ENCODE measurements at places on chromosomes 6 and 20.

- no peak for DNase-seq
Measured at GRCh38 chr6:30813631-30814145, 69.3 kb upstream of the IER3 start.

DNA sequence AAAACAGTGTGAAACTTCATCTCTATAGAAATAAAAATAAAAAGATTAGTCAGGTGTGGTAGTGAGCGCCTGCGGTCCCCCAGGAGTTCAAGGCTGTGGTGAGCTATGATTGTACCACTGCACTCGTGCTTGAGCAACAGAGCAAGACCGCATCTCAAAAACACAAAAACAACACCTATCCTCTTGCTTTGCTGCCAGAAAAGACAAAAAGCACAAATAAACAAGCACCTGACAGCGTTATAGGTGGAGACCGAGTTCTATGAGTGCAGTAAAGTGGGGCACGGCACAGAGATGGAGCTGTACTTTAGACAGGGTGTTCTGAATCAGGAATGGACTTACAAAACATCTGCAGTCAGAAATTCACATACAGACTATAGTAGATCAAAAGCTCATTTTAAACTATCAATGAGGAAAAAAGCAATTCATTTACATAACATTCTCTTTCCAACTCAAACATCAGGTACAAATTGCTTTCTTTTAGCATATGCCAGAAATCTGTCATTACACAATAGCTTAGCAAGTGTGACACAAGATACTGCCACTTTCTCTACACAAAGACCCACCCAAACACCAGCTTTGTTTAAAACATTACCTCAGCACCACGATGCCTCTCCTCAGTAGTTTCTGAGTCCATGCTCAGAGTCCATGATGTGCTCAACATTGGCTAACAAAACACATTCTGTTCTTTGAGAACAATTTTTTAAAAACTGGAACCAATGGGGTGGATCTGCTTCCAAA, 10.1 kb downstream of the EZR start:
- no peak for DNase-seq

DNA sequence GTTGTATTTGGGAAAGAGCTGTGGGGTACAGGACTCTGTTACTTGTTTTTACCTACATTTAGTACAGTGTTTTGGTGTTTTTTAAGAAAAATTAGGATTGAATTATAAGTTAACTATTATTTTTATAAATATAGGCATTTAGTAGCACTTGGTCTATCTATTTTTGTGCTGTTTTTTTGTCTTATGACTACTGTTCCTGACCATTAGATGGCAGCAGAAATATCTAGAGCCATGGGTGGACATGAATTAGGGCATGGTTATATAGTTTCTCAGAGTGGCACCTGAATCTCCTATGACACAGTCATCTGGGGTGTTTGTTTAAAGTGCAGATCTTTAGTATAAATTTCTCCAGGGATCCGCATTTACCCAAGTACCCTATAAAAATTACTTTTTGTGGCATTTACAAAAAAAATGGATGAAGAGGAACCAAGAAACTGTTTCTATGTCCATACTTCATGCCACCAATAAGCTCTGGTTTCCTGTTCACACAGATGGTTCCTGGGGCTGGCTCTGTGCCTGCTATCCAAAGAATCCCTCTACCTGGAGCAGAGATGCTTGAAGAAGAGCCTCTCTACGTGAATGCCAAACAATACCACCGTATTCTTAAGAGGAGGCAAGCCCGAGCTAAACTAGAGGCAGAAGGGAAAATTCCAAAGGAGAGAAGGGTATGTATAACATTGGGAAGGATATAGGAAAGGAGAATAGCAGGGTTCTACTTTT, 19.8 kb downstream of the NFYA start:
- DNase-seq: peak; percentile 59

DNA sequence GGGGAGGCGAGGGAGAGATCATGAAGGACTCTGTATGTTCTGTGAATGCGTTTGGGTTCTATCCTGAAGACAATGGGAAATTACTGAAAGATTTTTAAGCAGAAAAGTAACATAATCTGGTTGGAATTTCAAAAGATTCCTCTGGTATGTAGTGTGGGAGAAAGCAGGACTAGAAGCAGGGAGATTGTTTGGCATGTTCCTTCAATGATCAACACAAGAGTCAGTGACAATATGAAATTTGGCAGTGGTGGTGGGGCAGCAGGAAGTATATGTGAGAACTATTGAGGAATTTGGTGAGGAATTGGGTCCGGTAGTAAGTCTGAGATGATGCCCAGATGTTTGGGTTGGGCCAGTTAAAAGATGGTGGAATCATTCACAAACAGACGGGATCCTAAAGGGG, 348.7 kb downstream of the CD83 start:
- no peak for DNase-seq

- no peak for DNase-seq
Measured at GRCh38 chr6:23269436-23269835, 700.1 kb downstream of the HDGFL1 start.

GRCh38 chr6:113433335-113433991, 423.7 kb upstream of the MARCKS start:
- no peak for DNase-seq

- DNase-seq: peak; percentile 53
Measured at GRCh38 chr6:107491138-107491609, 1.3 kb downstream of the SOBP start.

DNA sequence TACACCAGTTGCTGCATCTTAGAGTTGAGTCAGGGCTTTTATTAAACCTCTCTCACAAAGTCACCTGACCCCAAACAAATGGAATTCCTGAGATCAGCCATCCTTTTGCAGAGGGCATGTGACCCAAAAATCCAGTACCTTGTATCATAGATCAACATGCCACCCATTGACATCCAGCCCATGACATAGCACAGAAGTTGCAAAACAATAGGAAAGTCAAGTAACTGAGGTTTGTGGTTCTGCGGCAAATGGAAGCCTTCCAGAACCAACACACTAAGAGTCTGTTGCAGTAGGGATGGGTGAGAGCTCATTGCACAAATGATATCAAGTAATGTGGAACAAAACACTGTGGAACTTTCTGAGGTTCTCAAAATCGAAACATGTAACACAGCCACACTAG, 111.2 kb downstream of the PDE7B start:
- DNase-seq: no peak

DNA sequence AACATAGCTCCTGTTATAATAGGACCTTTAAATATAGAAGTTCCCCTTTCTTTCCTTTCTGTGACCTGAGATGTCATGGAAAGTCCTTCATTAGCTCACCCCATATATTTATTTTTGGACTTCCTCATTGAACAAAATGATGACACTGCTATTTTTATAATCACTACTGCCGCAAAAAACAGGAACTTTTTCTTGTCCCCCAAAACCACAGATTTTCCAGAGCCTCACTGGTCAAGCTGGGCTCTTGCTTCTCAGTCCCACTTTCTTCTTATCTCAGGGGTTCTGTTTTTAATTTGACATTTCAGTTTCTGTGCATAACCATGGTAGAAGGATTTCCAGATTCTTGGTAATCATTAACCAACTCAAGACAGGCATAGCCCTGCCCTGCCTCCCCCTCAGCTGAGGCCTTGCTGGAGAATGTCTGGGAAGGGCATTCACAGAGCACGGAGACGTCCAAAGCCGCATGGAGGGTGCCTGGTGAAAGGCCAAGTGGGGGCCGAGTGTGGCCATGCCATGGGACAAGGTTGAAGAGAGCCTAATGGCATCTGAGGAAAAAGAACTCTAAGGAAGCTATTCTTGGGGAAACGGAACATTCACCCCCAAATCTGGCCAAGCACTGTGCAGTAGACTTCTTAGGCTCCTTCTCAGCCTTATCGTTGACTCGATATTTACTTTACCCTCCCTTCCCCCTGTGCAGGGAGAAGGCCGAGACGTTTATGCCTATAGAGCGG, 73.7 kb downstream of the EDN1 start:
- no peak for DNase-seq

DNA sequence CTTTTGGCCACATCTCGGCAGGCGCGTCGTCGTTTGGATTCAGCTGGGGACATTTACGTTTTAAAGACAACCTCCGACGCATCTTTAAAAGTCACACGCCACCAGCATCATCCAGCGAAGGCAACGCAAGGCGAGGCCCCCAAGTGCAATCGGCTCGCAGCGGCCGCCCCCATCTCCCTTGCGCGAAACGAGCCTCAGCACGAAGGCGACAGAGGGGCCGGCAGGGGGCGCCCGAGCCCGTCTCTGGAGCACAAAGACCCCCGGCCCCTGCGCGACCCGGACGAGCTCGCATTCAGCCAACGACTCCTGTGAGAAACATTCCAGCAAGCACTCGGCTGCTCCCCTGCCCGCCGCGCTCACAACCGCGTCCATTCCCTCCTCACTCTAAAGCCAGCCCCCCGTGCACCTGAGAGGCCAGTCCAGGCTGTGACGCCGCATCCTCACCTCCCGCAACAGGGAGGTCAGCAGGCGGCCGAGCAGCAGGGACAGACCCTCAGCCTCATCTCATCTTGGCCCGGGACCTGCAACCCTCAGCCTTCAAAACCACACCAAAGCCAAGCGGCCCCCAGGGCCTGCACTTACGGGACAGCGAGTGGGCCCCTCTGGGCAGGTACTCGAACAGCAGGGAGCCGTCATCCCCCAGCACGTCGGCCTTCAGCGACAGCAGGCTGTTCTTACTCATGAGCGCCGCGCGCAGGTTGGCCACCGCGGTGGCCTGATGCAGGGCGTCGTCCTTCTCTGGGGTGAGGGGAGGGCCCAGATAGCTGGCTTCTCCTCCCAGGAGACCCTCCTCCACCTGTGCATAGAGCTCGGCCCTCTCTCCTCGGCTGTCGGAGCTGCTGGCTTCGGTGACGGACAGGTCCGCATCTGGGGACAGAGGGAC, 35.8 kb downstream of the SLC2A4RG start:
- no peak for DNase-seq

- DNase-seq: no peak
Measured at GRCh38 chr20:61300709-61301108, 48.6 kb downstream of the CDH4 start.

- DNase-seq: no peak
Measured at GRCh38 chr6:47524136-47524845, 46.7 kb downstream of the CD2AP start.

GRCh38 chr6:105836379-105836778, 249.8 kb upstream of the PRDM1 start:
- no peak for DNase-seq

- DNase-seq: no peak
Measured at GRCh38 chr20:58268936-58269619, 40.4 kb upstream of the RAB22A start.
